CD4-positive, alpha-beta T cell treated with Interleukin-2 at 100 ng/mL for 4 hours (primary cell): ENCODE measurements at places on chromosomes 11 and 22.

DNA sequence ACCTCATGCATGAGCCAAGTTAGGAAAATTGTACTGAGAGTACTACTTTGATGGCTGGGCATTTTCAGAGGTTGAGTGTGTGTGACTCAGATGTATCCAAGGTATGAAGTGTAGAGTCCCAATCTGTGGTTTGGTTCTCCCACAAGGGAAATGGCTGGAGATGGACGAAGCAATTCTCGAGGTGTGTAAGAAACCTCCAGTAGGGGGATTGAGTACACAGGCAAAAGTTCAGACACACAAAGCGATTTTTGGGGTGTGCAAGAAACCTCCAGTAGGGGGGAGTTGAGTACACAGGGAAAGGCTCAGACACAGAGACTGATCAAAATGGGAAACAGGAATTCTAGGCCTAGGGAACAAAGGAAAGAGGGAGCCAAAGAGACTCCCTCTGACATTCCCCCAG is 1536.3 kb downstream of the FAM181B start:
- DNase-seq, result no peak

- peak; percentile 67 for DNase-seq
These were observed 61.8 kb downstream of the SLC22A12 start for GRCh38 chr11:64652586-64653387.

GRCh38 chr11:92829121-92829520 is 140.3 kb upstream of the MTNR1B start:
- no peak for DNase-seq

DNA sequence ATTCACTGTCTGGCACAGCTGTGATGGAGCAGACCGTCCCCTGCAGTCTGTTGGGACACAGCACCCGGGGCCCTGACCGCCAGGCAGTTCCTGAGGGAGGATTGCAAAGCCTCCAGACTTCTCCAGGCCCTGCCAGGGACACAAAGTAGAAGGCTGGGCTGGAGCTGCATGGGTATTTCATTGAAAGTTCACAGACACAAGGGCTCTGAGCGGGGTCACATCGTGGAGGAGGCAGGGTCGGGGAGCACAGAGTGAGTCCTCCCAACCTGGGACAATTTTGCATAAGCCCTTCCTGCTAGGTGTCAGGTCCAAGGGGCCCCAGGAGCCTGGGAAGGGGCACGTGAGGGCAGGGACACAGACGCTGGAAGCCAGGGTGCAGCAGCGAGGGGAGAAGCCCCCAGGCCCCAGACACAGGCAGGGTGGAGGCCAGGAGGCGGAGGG is 15.7 kb downstream of the IFITM10 start:
- no peak for DNase-seq

DNA sequence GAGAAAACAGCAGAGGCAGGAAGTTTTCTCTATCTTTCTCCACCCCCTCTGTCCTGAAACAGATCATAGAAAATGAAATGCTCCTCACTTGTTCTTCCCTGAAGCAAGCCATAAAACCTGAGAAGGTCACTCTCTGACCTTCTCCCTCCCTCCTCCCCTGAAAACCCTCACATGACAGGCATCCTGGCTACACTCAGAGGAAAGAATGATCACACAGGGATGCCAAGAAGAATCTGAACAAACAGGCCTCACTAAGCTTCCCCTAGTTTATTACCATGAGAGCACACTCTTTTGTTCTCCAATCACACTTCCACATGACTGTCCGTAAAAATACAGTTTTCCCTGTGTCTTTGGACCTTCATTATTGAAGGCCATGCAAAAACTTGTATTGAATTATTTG is 300.1 kb downstream of the BUD13 start:
- no peak for DNase-seq

- no peak for DNase-seq
These were observed 33.9 kb downstream of the AAMDC start for GRCh38 chr11:77854838-77855237.

GRCh38 chr11:65712633-65713076 is 603 bp downstream of the KAT5 start:
- no peak for DNase-seq

- no peak for DNase-seq
These were observed 19.9 kb downstream of the TRIM44 start for GRCh38 chr11:35682230-35683173.

DNA sequence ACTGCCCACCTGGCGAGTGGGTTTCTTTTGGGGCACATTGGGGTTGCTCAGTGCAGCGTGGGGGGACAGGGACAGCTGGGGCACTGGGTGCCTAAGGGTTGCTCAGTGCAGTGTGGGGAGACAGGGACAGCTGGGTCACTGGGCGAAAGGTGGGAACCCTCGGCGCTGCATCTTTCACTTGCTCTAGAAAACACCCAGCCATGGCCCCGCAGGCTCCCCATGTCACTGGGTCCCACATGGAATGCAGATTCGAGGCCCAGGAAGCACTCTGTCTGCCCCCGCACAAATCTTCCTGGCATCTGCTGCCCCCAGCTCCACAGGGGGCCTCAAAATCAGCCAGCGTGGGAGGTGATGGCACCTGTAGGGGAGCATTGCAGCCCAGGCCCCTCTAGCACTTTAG is 229.3 kb downstream of the BRD1 start:
- no peak for DNase-seq

- DNase-seq, result no peak
These were observed 90.8 kb upstream of the PARVA start for GRCh38 chr11:12286606-12287005.

GRCh38 chr22:28909375-28909774 is 26.0 kb downstream of the ZNRF3 start:
- no peak for DNase-seq

GRCh38 chr11:10634407-10634806 is 59.1 kb downstream of the IRAG1 start:
- no peak for DNase-seq

DNA sequence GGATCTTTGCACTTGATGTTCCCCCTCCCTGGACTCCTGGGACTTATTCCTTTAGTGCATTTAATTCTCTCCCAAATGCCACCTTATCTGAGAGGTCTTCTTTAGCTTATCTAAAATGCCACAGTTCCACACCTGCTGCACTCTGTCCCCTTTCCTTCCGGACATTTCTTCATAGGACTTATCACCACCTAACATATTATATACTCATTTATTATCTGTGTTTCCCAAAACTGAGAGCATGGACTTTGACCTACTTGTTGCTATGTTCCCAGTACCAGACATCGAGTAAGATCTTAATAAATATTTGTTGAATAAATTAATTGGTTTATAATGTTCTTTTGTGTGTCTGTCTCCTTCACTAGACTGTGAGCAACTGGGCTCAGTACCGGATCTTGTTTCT is 585.3 kb downstream of the INSC start:
- DNase-seq, result no peak

GRCh38 chr11:92751594-92751993 is 217.9 kb upstream of the MTNR1B start:
- DNase-seq, result no peak

DNA sequence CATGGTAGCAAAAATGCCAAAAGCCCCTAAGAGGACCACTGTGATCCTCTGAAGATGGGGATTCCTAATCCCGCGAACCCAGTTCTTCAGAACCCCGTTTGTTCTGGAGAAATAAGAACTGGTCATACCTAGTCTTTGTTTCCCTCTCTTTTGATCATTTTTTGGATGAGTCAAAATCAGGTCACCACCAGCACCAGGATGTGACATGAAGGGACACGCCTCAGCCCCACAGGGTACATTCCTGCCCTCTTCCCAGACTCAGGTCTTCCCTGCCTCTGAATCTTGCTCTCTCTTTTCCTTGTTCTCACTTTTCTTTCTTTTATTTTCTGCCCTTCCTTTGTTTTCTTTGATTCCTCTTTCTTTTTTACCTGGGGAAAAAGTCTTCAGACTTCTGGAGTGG is 14.6 kb upstream of the ANO1 start:
- no peak for DNase-seq

DNA sequence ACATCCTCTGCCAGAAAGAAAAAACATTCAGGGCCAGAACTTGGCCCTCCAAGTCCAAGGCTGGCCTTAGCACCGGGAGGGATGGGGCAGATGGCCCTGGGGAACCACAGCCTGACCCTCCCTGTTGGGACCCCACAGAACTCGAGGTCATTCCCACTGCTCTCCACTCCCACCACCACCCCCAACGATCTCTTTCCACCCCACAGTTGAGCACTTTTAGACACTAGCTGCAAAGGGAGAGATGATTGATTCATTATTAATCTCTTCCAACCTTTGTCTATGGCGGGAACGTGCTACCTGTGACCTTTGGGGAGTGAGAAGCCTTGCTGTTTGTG is 869.7 kb downstream of the BRD1 start:
- DNase-seq, result no peak

GRCh38 chr11:46694607-46695006 is 5.8 kb downstream of the ARHGAP1 start:
- no peak for DNase-seq

- DNase-seq, result no peak
These were observed 35.7 kb upstream of the ARFGAP3 start for GRCh38 chr22:42892571-42893316.

- DNase-seq, result peak; percentile 81
These were observed 27.4 kb upstream of the ST14 start for GRCh38 chr11:130131961-130132850.

DNA sequence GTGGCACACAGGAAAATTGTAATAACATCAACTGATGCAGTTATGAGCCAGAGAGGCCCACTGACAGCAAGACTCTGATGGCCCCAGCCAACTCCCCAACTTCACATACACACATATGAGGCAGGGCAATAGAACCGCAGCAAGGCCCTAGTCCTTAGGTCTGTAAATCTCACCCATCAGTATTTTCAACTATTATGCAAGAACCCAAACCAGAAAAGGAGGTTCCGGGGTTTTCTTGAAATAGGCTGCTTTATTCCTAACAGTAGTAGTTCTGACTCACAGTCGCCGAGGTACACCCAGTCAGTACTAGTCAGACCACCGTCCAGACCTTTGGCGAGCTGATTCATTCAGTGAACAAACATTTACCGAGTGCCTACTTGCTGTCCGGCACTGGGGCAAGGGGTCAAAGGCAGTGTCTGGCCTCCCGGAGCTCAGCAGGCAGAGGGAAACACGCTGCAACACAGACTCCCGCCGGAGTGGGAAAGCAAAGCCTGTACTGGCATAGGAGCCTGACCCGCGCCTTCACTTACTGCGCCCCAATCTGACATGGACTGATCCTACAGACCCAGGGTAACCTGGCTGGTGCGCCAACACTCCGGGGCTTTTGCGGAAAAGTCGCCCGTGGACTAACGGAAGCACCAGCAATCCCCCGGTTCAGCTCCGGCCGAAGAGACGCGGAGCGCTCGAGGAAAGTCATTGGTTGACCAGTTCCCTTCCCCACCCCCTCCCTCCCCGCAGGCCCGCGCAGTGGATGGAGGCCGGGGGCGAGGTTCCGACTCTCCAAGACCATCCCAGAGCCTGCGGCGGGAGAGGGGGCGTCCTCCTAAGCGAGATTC is 1.3 kb downstream of the PLEKHA7 start:
- DNase-seq, result no peak

DNA sequence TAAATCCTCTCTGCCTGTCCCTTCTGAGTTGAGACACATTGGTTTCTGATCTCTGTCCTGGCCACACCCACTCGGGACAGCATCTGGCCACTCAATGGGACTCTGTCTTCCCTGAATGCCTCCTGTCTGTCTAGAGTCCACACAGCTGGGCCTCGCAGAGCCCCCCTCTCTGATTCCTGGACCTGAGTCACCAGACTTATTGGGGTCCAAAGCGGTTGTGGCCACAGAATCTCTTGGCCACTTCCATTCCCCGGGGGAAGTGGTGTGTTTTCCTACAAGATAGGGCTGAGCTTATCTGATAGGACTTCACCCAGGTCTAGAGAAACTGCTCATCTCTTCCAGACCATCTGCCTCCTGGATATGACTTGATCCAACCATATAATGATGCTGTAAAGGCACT is 57.4 kb upstream of the WNT11 start:
- DNase-seq, result no peak

GRCh38 chr11:70471254-70471653 is 72.9 kb downstream of the CTTN start:
- peak; percentile 10 for DNase-seq

DNA sequence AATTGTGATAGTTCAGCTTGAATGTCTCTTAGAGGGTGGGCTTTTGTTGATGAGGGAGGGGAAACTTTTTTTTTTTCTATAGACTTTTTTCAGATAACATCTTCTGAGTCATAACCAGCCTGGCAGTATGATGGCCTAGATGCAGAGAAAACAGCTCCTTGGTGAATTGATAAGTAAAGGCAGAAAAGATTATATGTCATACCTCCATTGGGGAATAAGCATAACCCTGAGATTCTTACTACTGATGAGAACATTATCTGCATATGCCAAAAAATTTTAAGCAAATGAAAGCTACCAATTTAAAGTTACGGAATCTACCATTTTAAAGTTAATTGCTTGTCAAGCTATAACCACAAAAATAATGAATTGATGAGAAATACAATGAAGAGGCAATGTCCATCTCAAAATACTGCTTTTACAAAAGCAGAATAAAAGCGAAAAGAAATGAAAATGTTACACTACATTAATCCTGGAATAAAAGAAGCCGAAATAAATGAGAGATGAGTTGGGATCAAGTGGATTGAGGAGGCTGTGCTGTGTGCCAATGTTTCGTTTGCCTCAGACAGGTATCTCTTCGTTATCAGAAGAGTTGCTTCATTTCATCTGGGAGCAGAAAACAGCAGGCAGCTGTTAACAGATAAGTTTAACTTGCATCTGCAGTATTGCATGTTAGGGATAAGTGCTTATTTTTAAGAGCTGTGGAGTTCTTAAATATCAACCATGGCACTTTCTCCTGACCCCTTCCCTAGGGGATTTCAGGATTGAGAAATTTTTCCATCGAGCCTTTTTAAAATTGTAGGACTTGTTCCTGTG is 3.9 kb downstream of the MALAT1 start:
- DNase-seq, result peak; percentile 47

DNA sequence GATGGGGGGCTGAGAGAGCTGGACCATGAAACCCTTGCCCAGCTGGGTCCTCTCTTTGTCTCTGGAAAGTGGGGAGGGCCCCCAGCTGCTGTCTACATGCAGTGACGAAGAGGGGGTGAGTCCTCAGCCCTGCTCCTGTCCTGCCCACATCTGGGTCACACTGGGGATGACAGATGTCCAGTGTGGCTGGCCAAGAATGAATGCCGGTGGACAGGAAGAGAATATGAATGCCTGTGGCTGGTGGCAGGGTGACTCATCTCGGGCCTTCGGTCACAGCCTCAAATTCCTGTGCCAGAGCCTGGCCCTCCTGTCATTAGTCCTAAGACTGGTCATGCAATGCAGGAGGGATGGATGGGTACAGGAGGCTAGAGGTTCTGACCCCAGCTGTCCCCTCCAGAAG is 2.2 kb upstream of the PNPLA3 start:
- no peak for DNase-seq

DNA sequence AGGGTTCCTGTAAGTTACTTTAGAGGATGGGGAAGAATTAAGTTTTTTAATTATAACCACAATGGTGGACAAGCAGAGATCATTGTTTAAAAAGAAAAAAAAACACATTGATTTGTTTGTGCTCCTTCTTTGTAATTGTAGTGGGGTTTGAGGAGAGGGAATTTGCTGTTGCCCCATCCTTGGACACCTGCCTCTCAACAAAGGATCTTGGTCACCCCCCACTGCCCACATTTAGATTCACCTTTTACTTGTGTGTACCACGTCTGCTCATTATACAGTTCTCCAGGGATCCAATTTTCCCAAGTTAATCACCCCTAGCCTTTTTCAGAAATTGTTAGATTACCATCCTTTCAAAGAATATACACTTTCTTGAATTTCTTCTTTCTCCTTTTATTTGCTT is 53.0 kb downstream of the DNAJC24 start:
- DNase-seq, result no peak
